Heart left ventricle (tissue), 16 donors: ENCODE measurements at places on chromosomes 7 and 10.

DNA sequence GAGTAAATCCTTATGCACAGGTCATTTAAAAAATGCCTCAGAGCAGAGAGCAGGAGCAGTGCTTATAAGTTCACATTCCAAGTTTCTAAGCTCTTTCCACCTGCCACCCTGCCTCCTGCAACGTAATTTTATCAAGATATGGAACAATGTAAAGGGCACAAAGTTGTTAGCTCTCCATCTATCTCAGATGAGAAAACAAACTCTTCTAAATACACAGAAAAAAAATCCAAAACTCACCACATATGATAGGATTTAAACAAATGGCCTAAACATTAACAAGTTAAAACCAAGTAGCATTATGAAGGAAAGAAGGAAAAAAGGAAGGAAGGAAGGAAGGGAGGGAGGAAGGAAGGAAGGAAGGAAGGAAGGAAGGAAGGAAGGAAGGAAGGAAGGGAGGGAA lies 1132.8 kb downstream of the GRM8 start:
- no peak overlapping the region for H3K4me3 ChIP-seq
- no peaks in the 10 kb centered on the region for H3K36me3 ChIP-seq
- no peaks in the 10 kb centered on the region for H3K4me1 ChIP-seq
- no peaks in the 10 kb centered on the region for H3K27me3 ChIP-seq
- no peak overlapping the region for H3K27ac ChIP-seq

DNA sequence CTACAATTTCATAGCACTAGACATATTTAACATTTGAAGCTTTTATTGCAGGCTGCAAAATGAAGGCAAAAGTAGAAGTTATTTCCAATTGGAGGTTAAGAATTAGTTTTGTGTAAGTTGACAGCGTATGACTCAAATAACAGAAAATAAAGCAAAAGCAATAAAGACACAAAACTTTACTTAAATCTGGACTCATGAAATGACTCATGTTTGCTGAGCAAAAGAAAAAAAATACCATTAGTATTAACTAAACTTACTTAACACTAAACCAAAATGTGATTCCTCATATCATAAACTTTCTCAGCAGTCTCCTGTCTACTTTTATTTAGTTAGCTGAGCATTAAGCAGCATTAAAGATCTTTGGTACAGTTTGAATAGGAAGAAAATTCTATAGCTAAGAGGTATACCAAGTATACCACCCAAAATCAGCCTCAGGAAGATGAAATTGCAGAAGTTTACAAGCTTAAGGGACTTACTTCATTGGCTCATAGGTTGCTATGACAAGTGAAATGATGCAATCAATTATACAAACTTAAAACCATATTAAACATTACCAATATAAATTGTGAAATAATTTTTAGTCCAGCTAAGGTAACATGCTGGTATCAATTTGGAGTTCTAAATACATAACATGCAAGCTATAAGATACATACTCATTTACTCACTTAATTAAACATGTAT lies 1131.4 kb downstream of the XPNPEP1 start:
- H3K4me3 ChIP-seq: no peak overlapping the region
- no peaks in the 10 kb centered on the region for H3K4me1 ChIP-seq
- H3K36me3 ChIP-seq: no peaks in the 10 kb centered on the region
- no peak for DNase-seq
- H3K27me3 ChIP-seq: no peaks in the 10 kb centered on the region
- H3K27ac ChIP-seq: no peak overlapping the region

DNA sequence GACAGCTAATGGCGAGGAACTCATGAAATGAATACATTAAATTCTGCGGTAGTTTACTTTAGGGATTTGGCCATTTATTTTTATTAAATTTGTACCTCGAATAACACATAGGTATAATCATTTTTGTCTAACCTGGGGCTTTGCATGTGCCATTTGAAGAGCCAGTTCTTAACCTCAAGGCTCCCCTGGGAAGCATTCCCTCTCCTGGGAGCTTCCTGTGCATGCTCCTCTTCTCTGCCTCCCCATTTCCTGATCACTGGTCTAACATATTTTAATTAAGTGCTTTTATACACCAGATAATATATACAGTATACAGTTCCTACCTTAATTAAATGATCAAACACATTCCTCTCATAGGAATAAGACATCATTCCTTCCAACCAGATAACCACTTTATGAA lies 183.9 kb upstream of the FZD1 start:
- no peak overlapping the region for H3K4me3 ChIP-seq
- peaks cover 23% of the 10 kb centered on the region for H3K4me1 ChIP-seq
- DNase-seq: no peak
- no peak overlapping the region for H3K27ac ChIP-seq
- no peaks in the 10 kb centered on the region for H3K36me3 ChIP-seq

DNA sequence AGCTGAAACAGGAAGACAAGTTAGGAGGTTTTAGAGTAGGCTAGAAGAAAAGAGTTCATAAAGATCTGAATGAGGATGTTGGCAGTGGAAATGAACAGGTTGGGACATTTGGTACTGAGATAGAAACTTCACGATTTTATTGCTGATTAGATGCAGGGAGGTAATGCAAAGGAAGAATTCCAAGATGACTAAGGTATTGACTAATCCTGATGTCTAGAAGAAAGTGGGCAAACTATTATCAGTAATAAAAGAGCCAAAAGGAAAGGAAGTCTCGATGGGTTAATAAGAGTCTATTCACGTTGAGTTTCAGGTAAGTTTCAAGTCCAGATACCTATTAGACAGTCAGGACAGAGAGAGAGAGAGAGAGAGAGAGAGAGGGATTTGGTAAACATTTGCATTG lies 631.3 kb upstream of the LRRTM3 start:
- H3K27ac ChIP-seq: no peak overlapping the region
- no peaks in the 10 kb centered on the region for H3K27me3 ChIP-seq
- no peak overlapping the region for H3K4me3 ChIP-seq
- H3K4me1 ChIP-seq: no peaks in the 10 kb centered on the region
- DNase-seq: no peak

- H3K27ac ChIP-seq: no peak overlapping the region
- H3K36me3 ChIP-seq: no peaks in the 10 kb centered on the region
- H3K4me1 ChIP-seq: no peaks in the 10 kb centered on the region
- H3K4me3 ChIP-seq: no peak overlapping the region
Measured at GRCh38 chr7:83365746-83366145, 203.1 kb upstream of the PCLO start.

DNA sequence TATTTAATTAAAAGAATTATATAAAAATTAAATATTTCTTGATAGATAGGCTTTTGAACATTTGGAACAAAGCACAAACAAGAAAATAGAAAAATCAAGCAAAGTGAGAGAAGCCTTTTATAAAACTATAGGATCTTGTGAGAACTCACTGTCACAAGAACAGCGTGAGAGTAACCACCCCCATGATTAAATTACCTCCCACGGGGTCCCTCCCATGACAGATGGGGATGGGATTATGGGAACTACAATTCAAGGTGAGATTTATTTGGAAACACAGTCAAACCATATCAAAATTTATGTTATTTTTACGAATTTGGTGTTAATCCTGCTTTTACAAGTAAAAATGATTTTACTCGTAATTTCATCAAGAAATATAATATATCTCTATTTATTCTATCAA lies 1136.1 kb upstream of the POT1 start:
- no peak overlapping the region for H3K4me3 ChIP-seq
- H3K27me3 ChIP-seq: no peaks in the 10 kb centered on the region
- H3K36me3 ChIP-seq: no peaks in the 10 kb centered on the region
- no peak for DNase-seq
- H3K27ac ChIP-seq: no peak overlapping the region

DNA sequence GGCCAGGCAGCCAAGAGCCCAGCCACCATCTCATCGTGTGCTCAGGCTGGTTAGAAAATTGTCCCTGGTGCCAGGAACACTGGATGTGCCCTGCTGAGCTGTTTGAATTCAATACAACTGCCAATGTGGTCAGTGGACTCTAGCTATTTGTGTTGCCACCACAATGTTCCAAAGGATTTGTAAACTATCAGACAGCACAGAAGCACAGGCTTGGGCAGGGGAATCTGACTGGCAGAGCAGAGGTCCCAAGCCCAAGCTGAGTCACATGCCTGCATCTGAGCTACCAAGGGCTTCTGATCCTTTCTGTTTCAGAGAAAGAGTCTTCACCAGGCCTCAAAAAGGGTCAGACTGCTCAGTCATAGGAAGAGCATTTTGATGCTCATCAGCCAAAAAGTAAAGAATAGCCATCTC lies 232.1 kb upstream of the SEMA3C start:
- H3K36me3 ChIP-seq: no peaks in the 10 kb centered on the region
- peak; percentile 30 for DNase-seq
- H3K4me3 ChIP-seq: no peak overlapping the region
- no peaks in the 10 kb centered on the region for H3K27me3 ChIP-seq

DNA sequence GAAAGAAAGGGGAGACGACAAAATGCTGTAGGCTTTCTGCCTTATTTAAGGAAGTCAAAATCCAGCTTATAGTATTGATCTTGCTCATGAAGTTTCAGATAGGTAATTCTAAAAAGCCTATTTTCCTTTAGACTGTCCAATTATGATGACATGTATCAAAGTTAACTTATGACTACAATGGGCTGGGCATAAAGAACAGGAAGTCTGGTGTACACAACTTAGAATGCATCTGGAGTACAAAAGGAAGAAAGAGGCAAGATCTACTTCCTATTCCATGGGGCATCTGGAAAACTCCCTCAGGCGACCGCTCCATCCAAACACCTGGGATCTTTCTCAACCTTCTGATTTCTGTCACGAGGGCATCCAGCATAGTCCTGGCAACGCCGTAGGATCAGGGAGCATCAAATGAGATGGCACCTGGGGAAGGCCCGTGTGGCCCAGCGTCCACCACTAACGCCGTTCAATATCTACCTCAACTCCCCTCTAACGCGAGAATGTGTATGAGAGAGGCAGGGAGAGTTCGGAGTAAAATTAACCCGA lies 512 bp downstream of the FAM24B start:
- peaks cover 4% of the 10 kb centered on the region for H3K4me1 ChIP-seq
- DNase-seq: no peak
- no peaks in the 10 kb centered on the region for H3K36me3 ChIP-seq
- H3K4me3 ChIP-seq: peak overlapping the region; percentile 66

- H3K4me3 ChIP-seq: no peak overlapping the region
- H3K4me1 ChIP-seq: no peaks in the 10 kb centered on the region
- no peaks in the 10 kb centered on the region for H3K27me3 ChIP-seq
- H3K36me3 ChIP-seq: no peaks in the 10 kb centered on the region
- no peak for DNase-seq
Measured at GRCh38 chr7:90738249-90738648, 142.1 kb downstream of the CDK14 start.

DNA sequence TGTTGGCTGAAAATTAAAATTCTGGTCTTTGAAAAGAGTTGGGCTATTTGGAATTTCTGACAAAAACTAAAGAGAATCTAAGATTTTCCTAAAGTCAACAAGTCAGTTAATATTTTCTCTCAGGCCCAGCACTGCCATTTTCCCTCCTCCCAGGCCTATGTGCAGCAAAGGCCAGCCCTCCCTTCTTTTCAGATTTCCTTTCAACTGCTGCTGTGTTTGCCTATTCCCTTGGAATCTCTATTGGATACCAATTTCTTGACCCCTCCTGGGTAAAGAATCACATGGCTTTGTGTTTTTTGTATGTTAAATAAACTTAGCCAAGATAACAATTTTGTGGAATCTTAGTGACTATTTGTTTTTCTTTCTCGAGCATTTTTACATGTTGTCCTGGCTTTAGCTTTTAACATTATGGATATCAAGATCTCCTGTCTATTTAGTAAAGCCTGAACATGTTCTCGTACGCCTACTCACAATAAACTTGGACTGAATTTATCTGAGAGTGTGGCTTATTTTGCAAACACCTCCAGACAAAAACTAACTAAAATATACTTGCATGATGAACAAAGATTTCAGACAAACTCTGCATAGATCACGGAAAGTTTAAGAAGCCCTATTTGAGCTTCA lies 19.9 kb downstream of the MACC1 start:
- H3K4me1 ChIP-seq: no peaks in the 10 kb centered on the region
- no peak overlapping the region for H3K4me3 ChIP-seq
- no peaks in the 10 kb centered on the region for H3K36me3 ChIP-seq
- no peak for DNase-seq

DNA sequence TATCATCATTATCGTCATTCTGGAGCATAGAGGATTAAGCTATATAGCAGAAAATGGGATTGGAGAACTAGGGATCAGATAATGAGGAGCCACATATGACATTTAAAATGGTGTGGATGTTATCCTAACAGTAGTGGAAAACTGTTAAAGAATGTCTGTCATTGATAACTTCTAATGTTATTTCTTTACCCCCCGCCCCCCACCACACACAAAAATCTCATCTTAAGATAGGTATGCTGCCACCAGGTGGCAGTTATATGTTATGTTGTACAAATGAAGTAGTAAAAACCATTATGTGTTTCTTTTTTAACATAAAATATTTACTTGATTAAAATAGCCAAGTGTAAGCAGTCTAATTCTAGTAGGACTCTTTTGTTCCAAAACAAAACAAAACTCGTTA lies 13.0 kb downstream of the AKAP9 start:
- H3K27me3 ChIP-seq: no peaks in the 10 kb centered on the region
- H3K36me3 ChIP-seq: no peaks in the 10 kb centered on the region
- no peak for DNase-seq
- no peak overlapping the region for H3K27ac ChIP-seq
- no peak overlapping the region for H3K4me3 ChIP-seq
- H3K4me1 ChIP-seq: peaks cover 13% of the 10 kb centered on the region

DNA sequence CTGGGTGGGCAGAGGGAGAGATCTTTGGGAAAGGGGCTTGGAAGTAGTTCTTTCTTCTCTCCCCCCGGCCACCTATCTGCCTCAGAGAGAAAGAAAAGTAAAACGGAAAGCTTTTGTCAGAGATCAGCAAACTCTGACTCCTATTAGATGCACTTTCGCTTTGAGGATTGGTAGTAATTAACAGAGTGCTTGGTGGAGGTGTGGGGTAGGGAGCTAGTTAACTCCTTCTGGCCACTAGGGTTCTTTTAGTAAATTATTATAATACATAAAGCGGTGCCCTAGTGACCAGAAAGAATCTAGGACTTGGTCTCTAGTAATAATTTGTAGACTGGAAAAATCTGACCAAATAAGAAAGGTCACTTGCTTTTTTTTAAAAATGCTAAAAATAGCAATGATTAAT lies 54.6 kb downstream of the CPVL start:
- H3K27me3 ChIP-seq: no peaks in the 10 kb centered on the region
- no peaks in the 10 kb centered on the region for H3K36me3 ChIP-seq
- peak overlapping the region; percentile 32 for H3K4me3 ChIP-seq
- peak overlapping the region; percentile 46 for H3K27ac ChIP-seq
- DNase-seq: no peak

- H3K36me3 ChIP-seq: no peaks in the 10 kb centered on the region
- no peak for DNase-seq
- no peak overlapping the region for H3K4me3 ChIP-seq
- H3K27me3 ChIP-seq: no peaks in the 10 kb centered on the region
- H3K4me1 ChIP-seq: no peaks in the 10 kb centered on the region
Measured at GRCh38 chr10:76067447-76067846, 636.0 kb downstream of the LRMDA start.

GRCh38 chr10:132654708-132655661 lies 117.4 kb downstream of the INPP5A start:
- no peaks in the 10 kb centered on the region for H3K4me1 ChIP-seq
- peaks cover 18% of the 10 kb centered on the region for H3K36me3 ChIP-seq
- no peaks in the 10 kb centered on the region for H3K27me3 ChIP-seq
- H3K4me3 ChIP-seq: no peak overlapping the region
